Ascending aorta (tissue), 2 donors: ENCODE measurements at places on chromosomes 11 and 22.

DNA sequence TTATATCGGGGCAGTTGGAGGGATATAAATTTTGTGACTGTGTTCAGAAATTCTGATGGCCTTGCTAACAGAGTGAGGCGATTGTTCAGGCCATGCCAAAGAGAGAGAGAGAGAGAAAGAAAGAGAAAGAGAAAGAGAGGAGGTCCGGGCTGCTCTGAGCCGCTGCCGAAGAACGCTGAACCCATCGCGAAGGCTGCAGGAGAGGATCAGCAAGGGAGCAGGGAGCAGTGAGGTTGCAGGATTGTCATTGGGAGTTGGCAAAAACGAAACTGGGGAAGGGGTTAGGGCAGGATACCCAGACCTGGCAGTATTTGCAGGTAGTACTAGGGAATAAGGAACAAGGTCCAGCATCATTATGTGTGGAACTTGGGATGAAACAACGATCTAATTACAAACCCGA lies 537.1 kb downstream of the INSC start:
- DNase-seq = no peak
- H3K36me3 ChIP-seq = no peaks in the 10 kb centered on the region
- H3K4me1 ChIP-seq = no peaks in the 10 kb centered on the region

DNA sequence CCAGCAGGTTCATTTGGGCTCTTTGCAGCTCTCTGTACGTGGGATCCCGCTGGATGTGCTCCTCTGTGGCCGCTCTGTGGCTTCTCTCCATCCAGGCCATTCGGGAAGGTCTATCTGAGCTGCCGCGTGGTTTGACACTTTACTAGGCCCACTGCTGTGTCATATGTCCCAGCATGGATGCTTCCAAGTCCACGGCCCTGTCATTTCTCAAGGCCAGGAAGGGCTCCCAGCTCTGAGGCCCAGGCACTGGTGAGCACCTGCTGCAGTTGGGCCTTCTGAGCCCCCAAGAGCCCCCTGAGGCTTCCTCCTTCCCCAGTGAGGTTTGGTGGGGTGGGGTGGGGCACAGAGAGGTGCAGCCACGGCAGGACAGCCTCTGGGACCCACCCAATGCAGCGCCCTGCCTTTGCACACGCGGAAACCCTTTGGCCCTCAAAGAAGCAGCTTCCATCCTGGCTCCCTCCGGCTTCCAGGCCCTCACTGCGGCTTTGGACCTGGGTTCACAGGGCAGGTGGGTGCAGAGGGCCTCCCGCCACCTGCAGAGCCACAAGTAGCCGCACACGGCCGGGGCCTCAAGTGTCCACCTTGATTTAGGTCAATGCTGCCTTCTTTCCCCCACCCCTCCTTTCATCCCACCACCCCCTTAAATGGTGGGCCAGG lies 44.5 kb upstream of the FGF3 start:
- no peaks in the 10 kb centered on the region for H3K4me1 ChIP-seq
- peak; percentile 27 for DNase-seq
- no peak overlapping the region for H3K4me3 ChIP-seq
- no peak overlapping the region for H3K27ac ChIP-seq

GRCh38 chr22:21990445-21991303 lies 8.1 kb upstream of the TOP3B start:
- no peaks in the 10 kb centered on the region for H3K4me1 ChIP-seq
- no peaks in the 10 kb centered on the region for H3K36me3 ChIP-seq
- H3K4me3 ChIP-seq = no peak overlapping the region
- DNase-seq = no peak

- DNase-seq = no peak
- H3K27me3 ChIP-seq = no peaks in the 10 kb centered on the region
- peak overlapping the region; percentile 97 for H3K27ac ChIP-seq
Measured at GRCh38 chr11:10623797-10624761, 55.6 kb upstream of the LYVE1 start.

DNA sequence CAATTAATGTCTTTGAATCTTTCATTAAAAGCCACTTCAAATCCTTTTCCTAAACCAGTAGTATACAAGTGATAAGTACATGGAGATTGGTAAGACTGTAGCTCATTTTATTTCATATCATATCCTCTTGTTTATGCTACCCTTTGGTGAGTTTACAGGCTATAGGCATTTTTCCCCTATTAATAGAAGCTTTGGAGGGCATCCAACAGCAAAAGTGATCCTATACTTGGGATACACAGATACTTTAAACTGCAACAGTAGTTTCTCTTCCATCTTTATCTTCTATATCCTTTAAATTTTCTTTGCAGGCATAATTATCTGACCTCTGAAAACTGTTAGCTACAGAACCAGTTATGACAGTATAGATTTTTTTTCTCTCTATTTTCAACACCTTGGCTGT lies 114.5 kb upstream of the SPON1 start:
- H3K27me3 ChIP-seq = no peaks in the 10 kb centered on the region
- no peaks in the 10 kb centered on the region for H3K36me3 ChIP-seq
- H3K4me1 ChIP-seq = no peaks in the 10 kb centered on the region
- no peak overlapping the region for H3K4me3 ChIP-seq
- no peak overlapping the region for H3K27ac ChIP-seq

DNA sequence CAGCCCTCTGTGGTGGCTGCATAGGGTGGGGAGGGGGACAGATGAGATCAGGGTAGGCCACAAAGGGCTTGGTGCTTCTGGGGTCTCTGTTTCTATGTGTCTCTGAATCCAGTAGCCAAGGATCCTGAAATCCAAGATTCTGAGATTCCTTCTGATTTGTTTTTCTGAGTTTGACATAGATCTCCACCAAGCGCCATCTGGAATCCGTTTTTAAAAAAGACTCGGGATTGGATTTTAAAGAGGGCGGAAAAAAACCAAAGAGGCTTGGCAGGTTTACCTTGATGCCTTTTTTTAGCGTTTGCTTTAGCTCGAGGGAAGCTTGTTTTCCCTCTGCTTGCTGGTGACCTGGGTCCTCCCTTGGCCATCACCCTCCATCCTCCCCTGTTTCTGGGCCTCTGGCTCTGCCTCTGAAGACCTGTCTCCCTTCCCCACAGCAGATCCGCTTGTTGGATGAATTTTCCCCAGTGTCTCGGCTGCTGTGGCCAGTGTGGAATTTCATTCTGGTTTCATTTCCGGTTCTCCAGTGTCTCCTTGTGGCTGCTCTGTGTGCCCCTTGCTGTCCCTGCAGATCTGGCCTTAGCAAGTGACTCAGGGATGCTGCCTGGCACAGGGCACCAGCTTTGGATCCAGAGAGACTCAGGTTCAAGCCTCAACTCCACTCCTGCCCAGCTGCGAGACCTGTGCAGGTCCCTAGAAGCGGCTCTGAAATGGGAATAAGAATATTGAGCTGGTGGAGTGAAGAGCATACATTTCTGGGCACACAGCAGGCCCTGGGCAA lies 15.1 kb downstream of the SYNGR1 start:
- no peak for DNase-seq
- no peaks in the 10 kb centered on the region for H3K36me3 ChIP-seq
- H3K27me3 ChIP-seq = no peaks in the 10 kb centered on the region
- no peaks in the 10 kb centered on the region for H3K4me1 ChIP-seq

DNA sequence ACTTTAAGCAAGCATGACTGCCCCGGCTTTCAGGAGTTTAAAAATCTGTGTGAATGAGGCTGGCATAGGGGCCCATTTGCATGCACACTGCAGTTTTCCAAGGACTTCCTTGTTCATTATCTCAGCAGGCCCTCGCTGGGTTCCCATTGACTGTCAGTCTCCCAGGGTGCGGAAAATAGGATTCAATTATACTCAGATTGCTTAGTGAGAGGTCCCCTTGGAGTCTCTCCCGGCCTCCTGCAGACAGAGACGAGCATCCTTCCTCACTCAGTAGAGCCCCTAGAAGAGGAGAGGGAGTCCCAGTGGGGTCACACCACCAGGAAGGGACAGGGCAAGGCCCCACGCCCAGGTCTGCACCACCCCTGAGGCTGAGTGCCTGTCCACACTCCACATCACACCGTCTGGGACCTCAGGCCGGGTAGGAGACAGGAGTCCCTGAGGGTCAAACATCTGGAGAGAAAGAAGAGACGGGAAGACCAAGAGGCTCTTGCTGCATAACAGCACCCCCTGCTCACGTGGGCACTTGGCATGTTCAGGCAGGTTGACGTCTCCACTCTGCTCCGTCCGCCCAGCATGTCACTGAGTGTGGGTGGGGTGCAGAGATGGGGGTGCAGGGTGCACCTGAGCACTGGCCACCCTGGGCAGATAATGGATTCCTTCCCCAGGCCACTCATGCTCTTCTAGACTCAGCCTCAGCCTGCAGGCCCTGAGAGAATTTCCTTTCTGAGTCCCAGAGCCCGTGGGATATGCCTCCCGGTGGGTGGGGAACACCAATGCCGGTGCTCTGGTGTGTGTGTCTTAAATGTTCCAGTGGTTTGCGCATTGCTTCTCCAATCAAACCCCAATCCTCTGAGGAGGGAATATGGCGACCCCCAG lies 58.8 kb downstream of the MCM5 start:
- no peak for DNase-seq
- no peaks in the 10 kb centered on the region for H3K27me3 ChIP-seq
- no peak overlapping the region for H3K4me3 ChIP-seq
- H3K4me1 ChIP-seq = no peaks in the 10 kb centered on the region
- H3K36me3 ChIP-seq = no peaks in the 10 kb centered on the region
- no peak overlapping the region for H3K27ac ChIP-seq

DNA sequence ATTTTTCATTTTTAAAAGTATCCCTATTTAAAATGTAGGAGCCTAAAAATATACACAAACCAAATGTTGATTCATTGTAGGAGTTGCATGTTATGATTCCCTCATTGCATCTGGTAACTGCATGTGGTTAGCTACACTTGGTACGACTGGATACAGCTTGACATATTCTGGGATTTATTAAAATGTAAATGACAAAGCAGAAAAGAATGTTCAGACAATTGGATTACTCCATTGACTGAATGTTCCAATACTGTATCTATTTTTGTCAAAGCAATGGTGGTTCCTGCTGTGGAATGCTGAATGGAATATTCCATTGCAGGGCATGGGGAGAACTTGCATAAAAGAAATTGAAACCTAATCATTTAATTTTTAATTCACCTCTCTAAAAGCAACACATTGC lies 30.8 kb downstream of the BLID start:
- H3K36me3 ChIP-seq = peaks cover 11% of the 10 kb centered on the region
- DNase-seq = no peak
- no peak overlapping the region for H3K4me3 ChIP-seq
- peaks cover 19% of the 10 kb centered on the region for H3K4me1 ChIP-seq
- no peaks in the 10 kb centered on the region for H3K27me3 ChIP-seq

DNA sequence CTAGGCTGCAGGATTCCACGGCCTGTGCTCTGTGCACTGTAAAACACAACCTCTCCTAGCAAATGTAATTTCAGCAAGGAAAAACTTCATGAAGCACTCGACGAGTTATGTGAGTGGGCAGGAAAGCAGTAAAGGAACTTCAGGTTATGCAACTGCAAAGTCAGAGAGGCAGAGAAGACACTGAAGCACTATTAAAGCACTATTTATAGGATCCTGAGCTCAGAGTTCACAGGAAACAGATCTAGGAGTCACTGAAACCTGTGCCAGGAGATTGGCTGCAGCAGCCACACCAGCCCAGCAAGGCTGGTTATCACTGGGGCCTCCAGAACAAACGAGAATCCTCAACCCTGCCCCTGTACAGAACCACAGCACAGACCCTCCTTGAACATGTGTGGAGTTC lies 2.5 kb downstream of the SMIM35 start:
- DNase-seq = no peak
- no peak overlapping the region for H3K4me3 ChIP-seq
- no peaks in the 10 kb centered on the region for H3K4me1 ChIP-seq
- H3K27ac ChIP-seq = no peak overlapping the region

DNA sequence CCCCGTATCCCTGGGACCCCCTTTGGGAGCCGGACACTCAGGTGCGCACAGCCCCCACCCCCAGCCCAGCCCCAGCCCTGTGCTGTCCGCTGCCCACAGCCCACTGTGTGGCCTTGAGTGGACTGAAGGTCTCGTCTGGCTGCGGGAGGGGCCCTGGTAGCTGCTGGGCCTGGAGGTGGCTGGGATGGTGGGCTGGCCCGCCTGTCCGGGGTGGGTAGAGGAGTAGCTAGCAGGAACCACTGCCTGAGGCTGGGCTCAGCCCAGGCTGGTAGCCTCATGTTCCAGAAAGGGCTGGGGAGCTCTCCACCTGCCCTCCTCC lies 4.6 kb upstream of the MUC6 start:
- H3K4me1 ChIP-seq = no peaks in the 10 kb centered on the region
- DNase-seq = no peak
- no peak overlapping the region for H3K27ac ChIP-seq
- H3K36me3 ChIP-seq = no peaks in the 10 kb centered on the region
- no peaks in the 10 kb centered on the region for H3K27me3 ChIP-seq

GRCh38 chr22:44538051-44538450 lies 40.0 kb upstream of the RTL6 start:
- no peaks in the 10 kb centered on the region for H3K27me3 ChIP-seq
- no peaks in the 10 kb centered on the region for H3K4me1 ChIP-seq
- no peak overlapping the region for H3K27ac ChIP-seq

DNA sequence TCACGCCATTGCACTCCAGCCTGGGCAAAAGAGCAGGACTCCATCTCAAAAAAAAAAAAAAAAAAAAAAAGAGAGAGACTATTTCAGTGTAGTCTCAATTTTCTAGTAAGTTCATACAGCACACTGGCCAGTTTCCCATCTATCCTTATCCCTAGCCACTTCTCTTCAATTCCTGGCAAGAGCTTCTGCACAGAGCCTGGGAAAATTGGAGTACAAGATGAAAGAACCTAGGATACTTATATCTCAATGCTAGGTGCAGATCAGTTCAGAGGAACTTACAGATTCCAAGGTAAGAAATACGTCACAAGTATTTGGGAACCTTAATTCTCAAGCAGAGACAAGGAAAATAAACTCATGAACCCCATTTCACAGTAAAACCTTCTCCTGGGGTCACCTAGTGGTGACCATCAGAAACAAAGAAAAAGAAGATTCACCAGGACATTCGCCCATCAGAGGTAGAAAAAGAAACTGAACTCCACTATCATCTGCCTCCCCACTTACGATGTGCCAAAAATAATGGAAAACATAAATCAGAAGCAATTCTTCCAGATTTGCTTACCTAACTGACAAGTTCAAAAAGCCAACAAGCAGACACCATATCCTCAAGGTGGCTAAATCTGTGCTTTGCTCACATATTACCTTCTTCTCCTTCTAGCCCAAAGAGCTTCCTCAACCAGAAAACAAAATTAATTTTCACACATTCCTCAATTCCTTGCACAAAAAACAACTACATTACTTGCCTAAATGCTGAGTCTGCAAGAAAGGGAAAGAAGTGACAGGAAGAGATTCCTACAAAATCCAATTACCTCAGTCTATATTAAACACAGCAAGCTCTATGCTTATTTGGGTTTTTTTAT lies 4.9 kb downstream of the DENND5A start:
- peaks cover 23% of the 10 kb centered on the region for H3K4me1 ChIP-seq
- no peak for DNase-seq
- H3K27ac ChIP-seq = no peak overlapping the region
- H3K4me3 ChIP-seq = no peak overlapping the region

GRCh38 chr22:23072911-23073491 lies 2.7 kb downstream of the GNAZ start:
- H3K27ac ChIP-seq = no peak overlapping the region
- no peaks in the 10 kb centered on the region for H3K36me3 ChIP-seq
- H3K4me1 ChIP-seq = peaks cover 4% of the 10 kb centered on the region
- H3K4me3 ChIP-seq = no peak overlapping the region

GRCh38 chr11:637333-637592 lies 194 bp downstream of the DRD4 start:
- DNase-seq = no peak
- H3K4me3 ChIP-seq = peak overlapping the region; percentile 59
- no peaks in the 10 kb centered on the region for H3K27me3 ChIP-seq
- peaks cover 3% of the 10 kb centered on the region for H3K36me3 ChIP-seq

GRCh38 chr11:35009944-35010342 lies 93.5 kb downstream of the PDHX start:
- H3K36me3 ChIP-seq = no peaks in the 10 kb centered on the region
- no peaks in the 10 kb centered on the region for H3K27me3 ChIP-seq
- no peak overlapping the region for H3K27ac ChIP-seq
- DNase-seq = no peak
